Stimulated activated CD4-positive, alpha-beta T cell treated with anti-CD3 and anti-CD28 coated beads, Interleukin-2, amount 100 ng/mL, for 4 hours (primary cell): ENCODE measurements at places on chromosomes 12 and 14.
A peak's percentile ranks its signal among the peaks of the same experiment; 100 is the strongest.

DNA sequence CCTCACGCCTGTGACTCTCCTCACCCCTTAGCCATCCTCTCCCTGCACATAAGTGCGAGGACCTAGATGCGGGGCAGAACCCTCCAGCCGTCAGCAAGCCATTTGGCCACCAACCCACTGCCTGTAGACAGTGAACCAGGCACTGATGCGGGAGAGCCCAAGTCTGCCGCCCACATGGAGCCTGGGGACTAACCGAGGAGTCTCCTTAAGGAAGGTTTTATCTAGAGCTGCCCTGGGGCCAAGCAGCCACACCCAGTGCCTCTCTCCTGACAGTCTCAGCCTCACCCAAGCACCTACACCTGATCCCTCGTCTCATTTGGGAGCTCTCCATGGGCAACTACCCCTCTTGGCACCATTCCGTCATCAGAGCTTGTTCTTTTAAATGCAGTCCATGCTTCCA is 72.7 kb downstream of the CHGA start:
- no peak for DNase-seq

GRCh38 chr12:27176765-27177164 is 67.3 kb upstream of the STK38L start:
- peak; percentile 16 for DNase-seq

GRCh38 chr14:104395941-104396681 is 183.5 kb upstream of the C14orf180 start:
- no peak for DNase-seq

- peak; percentile 3 for DNase-seq
These were observed 58.8 kb downstream of the TMX1 start for GRCh38 chr14:51298895-51299294.

DNA sequence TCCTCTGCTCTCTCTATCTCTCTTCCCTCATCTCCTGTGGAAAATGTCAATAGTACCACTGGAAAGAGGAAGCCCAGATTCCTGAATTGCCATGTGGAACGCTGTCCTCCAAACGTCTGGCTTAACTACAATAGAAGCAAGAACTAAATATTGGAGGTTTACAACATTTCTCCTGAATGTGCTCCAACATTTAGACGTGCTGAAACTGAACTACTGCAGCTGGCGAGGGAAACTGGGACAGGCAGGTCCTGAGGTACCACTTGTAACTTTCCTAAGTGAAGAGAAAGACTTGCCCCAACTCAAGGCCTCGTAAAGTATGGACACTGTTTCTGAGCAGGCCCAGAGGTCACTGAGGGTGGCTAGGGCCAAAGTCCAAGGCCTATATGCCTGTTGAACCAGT is 187.7 kb downstream of the NTF3 start:
- no peak for DNase-seq

- DNase-seq = peak; percentile 6
These were observed 80.9 kb downstream of the SLC41A2 start for GRCh38 chr12:104877103-104877705.

DNA sequence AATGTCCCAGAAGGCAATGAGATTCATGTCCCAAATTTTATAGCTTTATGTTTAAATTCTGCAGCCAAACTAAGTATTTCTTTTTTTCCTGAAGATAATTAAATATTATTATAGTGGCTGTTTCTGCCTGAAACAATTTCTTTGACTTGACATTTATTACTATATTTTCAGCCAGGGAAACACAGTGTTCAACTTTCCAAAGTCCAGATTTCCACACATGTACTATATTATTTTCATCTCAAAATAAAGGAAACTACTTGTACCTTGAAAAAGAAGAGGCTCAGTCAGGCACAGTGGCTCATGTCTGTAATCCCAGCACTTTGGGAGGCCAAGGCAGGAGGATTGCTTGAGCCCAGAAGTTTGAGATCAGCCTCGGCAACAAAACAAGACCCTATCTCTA is 77.8 kb upstream of the BTG1 start:
- DNase-seq = no peak

GRCh38 chr14:87409393-87409792 is 583.6 kb downstream of the GALC start:
- DNase-seq = no peak

- no peak for DNase-seq
These were observed 62.2 kb upstream of the PCED1B start for GRCh38 chr12:47017041-47017713.

DNA sequence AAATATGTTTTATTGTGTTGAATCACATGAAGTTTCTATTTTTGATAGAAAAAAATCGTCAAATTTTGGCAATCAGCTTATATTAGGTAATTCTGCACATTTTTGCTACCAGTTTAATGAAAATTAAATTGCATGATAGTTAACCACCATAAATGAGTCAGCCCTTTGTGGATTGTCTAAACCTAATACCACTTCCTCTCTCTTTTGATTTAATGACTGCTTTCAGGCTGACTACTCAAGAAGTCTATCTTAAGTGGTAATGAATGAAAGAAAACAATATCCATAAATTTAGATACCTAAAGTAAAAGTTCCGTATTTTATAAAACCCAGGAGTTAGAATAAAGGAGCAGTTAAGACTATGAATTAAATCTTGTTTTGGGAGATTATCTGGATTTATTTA is 450.5 kb downstream of the TMEM117 start:
- DNase-seq = no peak

DNA sequence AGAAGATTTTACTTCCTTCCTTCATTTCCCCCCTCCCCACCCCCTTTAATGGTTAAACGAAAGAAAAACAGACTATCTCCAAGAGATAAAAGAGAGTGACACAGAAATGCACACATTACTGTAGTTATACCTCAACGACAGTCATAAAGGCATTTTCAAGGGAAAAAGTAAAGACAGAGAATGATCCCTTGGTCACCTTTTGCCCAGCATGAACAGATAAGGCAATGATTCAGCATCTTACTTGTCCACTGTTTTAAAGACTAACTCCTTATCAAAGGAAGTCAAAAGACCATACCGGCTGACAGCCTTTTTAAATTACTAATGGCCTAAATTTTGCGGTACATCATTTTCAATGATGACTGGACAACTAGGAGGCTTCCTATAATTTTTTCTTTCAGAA is 326.6 kb downstream of the PAWR start:
- DNase-seq = no peak

GRCh38 chr12:30457621-30458289 is 237.9 kb downstream of the IPO8 start:
- no peak for DNase-seq

DNA sequence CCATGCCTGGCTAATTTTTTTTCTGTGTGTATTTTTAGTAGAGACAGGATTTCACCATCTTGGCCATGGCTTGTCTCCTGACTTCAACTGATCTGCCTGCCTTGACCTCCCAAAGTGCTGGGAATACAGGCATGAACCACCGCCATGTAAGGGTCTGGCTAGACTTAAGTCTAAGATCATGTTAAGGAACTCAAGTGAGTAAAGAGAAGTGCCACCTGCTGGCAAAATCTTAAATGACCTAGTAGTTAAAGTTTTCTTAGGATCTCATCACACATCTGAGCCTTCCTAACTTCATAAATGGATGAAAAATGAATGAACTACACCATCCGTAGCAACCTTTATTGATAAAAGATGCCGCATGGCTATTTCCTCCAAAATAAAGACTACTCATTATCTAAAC is 1.7 kb upstream of the C12orf56 start:
- DNase-seq = no peak

GRCh38 chr14:69490219-69490918 is 5.8 kb downstream of the PLEKHD1 start:
- DNase-seq = no peak

DNA sequence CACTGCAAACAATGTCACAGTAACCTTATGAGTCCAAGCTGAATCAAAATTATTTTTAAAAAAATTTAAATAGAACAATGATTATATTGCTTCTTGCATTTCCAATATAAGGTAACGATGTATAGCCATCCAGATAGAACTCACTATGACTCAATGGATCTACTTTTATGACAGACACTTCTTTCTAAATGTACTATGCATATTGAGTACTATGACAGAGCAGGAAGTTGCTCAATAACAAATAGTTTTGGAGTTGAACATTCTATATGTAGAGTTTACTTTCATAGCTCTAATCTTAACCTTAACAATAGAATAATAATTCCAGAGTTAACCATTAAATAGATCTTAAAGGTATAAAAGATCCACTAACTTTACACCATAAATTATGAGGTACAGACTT is 46.7 kb upstream of the ALG10B start:
- no peak for DNase-seq

DNA sequence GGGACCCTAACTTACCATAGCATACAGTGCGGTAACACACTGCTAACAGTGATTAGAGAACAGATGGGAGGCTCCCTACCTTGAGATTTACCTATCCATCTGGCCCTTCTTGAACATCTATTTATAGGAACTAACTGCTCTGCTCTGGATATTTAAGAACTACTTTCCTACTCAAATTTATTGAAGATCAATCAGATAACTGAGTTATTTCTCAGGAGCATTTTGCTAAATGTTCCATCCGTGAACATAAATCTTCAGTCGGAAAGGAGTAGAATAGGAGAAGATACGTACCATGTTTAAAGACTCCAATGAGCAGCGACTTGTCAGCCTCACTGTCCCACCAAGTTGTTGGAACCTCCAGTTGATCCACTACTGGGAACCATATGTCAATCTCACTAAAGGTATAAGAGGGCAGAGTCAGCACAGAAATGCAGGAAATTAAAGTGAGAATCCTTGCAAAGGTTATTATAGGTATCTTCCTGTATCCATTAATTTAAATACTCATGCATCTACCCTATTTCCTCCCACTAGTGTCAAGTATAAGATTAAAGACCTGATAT is 15.6 kb upstream of the SUPT16H start:
- DNase-seq = no peak

DNA sequence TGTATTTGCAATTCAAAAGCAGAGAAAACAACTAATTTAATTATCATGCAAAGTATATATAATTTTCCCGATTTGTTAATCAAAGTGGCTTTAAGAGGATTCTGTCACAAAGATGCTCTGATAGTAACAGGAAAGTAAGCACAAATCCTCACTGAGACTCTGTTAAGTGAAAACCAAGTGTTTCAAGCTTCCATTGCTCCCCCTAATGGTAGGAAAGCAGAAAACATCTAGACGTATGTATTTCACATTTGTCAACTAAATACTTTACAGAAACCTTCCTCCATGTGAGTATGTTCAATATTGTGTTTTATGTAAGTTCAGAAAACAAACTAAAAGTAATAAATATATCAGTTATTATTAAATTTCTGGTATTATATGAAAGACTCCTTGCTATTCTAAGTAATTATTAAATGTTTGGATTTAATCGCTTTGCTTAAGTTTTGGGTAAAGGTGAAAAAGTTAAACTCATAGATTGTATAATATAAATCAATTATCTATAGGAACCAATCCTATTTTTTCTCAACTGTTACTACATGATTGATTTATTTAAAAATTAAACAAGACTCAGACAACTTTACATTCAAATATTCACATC is 1.5 kb upstream of the NTS start:
- no peak for DNase-seq

- no peak for DNase-seq
These were observed at the start of gene ACSS3 for GRCh38 chr12:81077686-81078441. Gene ACSS3 (plus strand): TSS chr12:81078079. CDS start chr12:81078121, 42 bp downstream.

DNA sequence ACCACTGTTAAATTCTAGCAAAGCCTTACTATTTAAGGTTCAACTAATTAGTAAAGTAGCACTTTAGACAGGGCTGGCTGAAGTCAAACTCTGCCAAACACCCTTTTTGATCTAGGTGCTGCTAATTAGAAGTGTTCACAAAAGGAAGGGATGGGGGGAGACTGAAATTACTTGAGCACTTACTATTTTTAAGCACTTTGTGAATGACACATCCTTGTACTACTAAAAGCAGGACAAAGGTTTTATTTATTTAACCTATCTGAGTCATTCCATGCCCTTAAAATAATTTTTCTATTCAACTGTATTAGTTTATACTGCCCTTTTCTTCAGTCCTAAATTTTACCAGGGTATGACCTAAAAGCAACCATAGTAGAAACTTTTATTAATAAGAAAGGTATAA is 20.1 kb downstream of the MBIP start:
- no peak for DNase-seq

DNA sequence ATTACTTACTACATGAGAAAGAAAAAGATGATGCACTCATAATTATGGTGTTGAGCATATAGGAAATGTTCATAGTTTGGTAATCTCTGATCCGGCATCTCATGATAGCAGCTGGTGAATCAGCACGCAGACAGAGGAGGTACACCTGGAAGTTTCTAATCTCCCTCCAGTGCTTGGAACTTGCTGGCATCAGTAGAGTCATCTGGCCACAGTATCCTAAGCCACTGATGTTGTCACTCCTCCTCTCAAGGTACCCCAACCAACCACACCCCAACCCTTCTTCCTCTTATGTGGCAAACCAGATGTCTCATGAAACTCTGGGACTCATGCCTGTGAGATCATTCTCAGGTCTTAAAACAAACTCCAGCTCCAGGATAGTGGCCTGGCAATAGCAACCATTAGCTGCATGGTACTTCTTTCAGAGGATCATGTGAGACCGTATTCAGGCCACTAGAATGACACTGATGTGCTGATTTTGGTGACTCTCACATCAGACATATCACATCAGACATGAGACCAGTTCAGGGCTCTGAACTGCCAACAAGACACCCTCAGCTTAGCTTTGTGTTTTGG is 143.0 kb downstream of the RASSF9 start:
- DNase-seq = no peak

- DNase-seq = no peak
These were observed 183.3 kb downstream of the SSPN start for GRCh38 chr12:26378711-26379110.

DNA sequence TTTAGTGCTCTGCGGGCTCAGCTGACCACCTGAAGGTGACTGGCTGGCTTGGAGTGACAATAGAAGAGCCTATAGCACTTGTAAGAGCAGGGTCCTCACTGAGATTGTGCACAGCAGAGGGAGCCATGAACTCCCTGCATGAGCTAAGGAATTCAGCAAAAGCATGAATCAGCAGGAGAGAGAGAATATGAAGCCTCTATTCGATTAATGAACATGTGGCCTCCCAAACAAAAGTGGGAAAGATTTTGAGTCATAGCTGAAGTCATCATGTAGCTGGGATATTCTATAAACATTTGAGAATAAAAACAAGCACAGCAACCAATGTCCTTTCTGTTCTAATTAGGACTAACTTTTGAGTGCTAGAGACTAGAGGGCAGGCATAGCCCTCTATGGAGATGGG is 626.6 kb downstream of the DIO2 start:
- DNase-seq = no peak

DNA sequence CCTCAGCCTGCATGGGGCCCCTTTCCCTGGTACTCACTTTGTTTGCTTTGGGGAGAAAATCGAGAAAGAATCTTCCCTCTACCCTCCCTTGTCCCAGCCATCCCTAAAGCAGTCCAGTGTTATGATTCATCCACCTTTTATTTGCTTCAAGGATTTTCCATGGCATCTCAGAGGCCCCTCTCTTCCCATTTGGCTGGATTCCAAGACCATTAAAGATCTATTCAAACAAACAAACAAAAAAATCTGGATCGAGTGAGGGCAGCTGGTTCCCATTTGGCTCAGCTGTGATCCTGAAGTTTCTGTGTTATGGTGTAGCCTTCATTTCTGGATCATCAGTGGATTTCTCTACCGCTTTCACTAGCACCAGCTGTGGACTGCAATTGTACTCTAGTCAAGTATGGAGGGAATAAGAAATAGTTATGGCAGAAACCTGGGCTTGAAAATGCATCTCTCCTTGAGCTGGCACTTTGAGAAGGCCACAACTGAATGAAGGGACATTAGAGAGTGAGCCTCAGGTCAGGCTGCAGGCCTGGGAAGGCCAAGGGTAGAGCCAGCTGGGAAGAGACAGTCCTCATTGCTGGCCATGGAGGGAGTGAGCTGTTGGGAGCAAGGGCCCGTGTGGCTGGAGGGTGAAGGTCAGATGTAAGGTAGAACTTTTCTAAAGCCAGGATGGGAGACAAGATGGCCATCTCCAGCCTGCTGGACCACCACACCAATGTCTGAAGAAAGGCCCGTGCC is 13.7 kb downstream of the KRT71 start:
- no peak for DNase-seq
